ENCODE measurements at places on chromosomes 6 and 20.

DNA sequence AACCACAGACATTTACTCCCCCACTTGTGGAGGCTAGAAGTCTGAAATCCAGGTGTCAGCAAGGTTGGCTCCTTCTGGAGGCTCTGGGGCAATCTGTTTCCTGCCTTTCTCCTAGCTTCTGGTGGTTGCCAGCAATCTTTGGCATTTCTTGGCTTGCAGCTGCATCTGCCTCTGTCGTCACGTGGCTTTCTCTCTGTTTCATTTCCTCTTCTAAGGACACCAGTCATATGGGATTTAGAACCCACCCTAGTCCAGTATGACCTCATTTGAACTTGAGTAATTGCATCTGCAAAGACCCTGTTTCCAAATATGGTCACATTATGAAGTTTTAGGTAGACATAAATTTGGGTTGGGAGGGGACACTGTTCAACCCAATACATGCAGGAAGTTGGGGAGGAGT, 56.2 kb upstream of the EPB41L1 start:
- DNase-seq: no peak
- peaks cover 25% of the 10 kb centered on the region for H3K4me1 ChIP-seq
- H3K36me3 ChIP-seq: no peaks in the 10 kb centered on the region

GRCh38 chr6:10720265-10720959, 2.5 kb upstream of the TMEM14C start:
- peak; percentile 61 for DNase-seq
- peaks cover 26% of the 10 kb centered on the region for H3K4me1 ChIP-seq
- peak overlapping the region; percentile 79 for H3K27ac ChIP-seq
- no peaks in the 10 kb centered on the region for H3K36me3 ChIP-seq
- H3K4me3 ChIP-seq: peak overlapping the region; percentile 49

DNA sequence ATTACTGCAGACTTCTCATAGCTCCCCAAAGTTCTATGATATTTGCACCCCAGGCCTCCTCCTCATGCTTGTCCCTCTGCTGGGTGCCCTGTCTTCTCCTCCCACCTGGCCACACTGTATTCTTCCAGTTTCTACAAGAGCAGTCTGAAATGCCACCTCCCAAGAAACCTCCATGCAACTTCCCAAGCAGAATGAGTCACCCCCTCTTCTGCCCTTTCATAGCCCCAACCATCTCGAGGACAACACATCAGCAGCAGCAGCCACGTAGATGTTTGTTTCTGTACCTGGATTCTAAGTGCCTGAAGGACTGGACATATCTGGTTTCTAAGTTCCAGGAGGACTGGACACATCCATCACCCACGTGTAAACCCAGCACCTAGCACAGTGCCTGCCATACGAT, 6.6 kb upstream of the ULBP2 start:
- no peak overlapping the region for H3K27ac ChIP-seq
- no peaks in the 10 kb centered on the region for H3K36me3 ChIP-seq
- no peak for DNase-seq
- H3K4me1 ChIP-seq: no peaks in the 10 kb centered on the region
- peaks cover 31% of the 10 kb centered on the region for H3K27me3 ChIP-seq

DNA sequence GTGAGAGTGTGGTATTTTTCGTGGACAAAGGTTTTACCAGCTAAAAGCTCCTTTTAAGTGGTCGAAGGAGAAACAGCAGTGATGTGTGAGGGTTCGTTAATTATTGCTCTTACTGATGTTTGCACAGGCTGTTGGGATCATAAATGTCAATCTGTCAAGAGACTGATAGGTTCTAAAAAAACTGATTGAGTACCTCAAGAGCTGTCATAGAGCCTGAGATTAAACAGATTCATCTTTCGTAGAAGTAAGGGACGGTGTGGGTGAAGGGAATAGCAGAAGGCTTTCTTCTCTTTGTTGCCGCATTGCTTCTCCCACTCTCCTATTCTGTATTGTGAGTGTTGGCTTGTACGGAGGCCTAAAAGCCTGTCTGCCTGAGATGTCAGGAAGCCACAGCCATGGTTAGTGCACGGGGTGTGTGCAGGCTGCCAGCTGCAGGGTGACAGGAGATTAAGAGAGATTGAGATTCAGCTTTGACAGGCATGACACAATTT, 291.0 kb downstream of the ZFAND3 start:
- no peak overlapping the region for H3K4me3 ChIP-seq
- DNase-seq: no peak
- no peaks in the 10 kb centered on the region for H3K27me3 ChIP-seq

- DNase-seq: peak; percentile 34
- no peak overlapping the region for H3K4me3 ChIP-seq
- no peaks in the 10 kb centered on the region for H3K4me1 ChIP-seq
- H3K27me3 ChIP-seq: peaks cover 13% of the 10 kb centered on the region
These were observed 143.7 kb downstream of the SYNDIG1 start for GRCh38 chr20:24612799-24613775.

DNA sequence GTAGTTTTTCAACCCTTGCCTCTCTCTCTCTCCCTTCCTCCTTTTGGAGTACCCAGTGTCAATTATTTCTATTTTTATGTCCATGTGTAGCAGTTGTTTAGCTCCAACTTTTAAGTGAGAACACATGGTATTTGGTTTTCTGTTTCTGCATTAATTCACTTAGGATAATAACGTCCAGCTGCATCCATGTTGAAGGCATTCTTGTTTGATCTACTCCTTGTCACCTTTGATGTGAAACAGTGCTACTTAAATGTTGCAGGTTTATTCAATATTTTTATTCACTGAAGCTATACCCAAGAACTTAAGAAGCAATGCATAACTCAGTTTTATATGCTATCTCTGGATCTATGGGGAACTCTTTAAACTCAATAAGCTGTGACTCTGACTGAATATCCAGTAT, 465.2 kb upstream of the ADGRB3 start:
- no peaks in the 10 kb centered on the region for H3K27me3 ChIP-seq
- H3K4me3 ChIP-seq: no peak overlapping the region
- H3K36me3 ChIP-seq: no peaks in the 10 kb centered on the region
- no peak for DNase-seq
- no peaks in the 10 kb centered on the region for H3K4me1 ChIP-seq
- H3K27ac ChIP-seq: no peak overlapping the region

DNA sequence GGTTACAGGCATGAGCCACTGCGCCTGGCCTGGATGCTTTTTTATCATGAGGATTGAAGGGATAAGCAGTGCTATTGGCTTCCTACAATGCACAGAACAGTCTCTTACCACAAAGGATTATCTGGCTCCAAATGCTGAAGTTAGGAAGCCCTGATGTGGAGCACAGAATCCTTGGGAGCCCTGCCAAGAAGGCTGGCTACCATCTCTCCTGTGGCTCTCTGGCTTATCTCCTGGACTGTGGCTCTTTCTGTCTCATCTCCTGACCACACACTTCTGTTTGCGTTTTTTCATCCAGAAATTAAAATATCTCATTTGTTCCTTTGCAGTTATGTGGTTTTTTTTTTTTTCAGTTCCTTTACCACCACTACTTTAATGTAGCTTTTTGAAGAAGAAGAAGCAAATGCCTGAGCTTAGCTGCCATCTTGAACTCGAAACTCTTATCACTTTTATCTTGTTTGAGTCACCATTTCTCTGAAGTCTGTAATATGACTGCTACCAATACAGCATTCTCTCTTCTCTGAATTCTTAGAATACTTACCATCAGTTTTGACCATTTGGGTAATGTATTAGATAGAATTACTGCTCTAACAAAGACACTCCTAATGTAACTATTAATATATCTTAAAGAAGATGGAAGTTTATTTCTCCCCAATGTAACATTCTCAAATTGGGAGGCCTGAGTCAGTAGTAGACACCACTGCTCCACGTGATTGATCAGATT, 1044.7 kb downstream of the KIF16B start:
- H3K27me3 ChIP-seq: no peaks in the 10 kb centered on the region
- DNase-seq: no peak
- H3K27ac ChIP-seq: no peak overlapping the region
